SHP77 (cell line): ENCODE measurements at places on chromosomes 12 and 14.

DNA sequence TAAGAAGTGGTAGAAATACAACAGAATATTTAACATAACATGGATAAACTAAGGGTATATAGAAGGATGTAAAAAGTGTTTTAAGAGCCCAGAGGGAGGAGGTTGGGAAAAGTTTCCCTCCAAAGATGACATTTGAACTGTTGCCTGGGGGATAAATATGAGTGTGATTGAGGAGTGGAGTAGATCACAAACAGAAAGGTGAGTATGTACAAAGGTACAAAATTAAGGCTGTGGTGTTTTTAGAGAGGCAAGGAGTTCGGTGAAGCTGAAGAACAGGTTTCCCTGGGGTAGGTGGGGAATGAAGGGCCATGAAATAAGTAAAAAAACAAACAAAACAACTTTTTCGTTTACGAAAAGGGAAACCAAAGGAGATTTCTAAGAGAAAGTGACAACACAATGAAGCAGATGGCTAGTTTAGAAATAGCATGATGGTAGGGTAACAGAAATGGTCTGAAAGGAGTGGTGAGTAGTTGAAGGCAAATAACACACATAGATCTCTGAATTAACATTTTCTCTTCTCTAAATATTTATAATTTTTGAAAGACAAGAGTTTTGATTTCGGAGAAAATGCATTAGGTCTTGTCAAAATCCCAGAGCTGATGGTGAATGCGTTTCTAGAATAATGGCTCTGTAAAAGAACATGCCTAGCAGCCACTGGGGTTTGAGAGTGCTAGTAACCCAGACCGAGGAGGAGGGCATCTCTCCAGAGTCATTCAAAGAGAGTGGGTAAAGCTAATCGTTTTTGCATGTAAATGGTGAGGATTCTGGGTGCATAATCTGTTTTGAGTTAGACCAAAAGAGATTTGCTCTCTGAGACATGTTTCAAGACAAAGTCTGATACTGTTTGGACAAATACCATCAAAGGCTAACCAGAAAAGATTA lies 240.4 kb upstream of the DCN start:
- no peak for DNase-seq

GRCh38 chr12:42603246-42603990 lies 13.9 kb upstream of the PRICKLE1 start:
- DNase-seq: no peak

- no peak for DNase-seq
Measured at GRCh38 chr14:92895352-92895878, 27.5 kb upstream of the CHGA start.

- DNase-seq: peak; percentile 56
Measured at GRCh38 chr14:105475269-105476096, 862 bp downstream of the CRIP2 start.

- no peak for DNase-seq
Measured at GRCh38 chr12:124309744-124310143, 14.9 kb downstream of the RFLNA start.

GRCh38 chr12:93402333-93403311 lies 24.9 kb downstream of the NUDT4 start:
- DNase-seq: no peak

DNA sequence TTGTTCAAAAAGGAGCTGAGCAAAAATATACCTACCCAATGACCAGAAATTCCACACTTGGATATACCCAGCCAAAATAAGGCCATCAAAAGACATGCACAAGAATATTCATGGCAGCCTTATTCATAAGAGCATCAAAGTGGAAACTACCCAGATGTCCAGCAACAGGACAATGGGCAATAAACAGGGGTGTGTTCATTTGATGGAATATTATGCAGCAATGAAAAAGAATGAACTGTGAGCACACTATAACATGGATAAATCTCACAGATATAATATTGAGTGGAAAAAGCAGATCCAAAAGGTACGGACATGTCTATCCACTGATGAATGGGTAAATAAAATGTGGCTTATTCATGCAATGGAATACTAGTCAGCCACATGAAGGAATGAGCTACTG lies 209.2 kb upstream of the LHX5 start:
- no peak for DNase-seq

DNA sequence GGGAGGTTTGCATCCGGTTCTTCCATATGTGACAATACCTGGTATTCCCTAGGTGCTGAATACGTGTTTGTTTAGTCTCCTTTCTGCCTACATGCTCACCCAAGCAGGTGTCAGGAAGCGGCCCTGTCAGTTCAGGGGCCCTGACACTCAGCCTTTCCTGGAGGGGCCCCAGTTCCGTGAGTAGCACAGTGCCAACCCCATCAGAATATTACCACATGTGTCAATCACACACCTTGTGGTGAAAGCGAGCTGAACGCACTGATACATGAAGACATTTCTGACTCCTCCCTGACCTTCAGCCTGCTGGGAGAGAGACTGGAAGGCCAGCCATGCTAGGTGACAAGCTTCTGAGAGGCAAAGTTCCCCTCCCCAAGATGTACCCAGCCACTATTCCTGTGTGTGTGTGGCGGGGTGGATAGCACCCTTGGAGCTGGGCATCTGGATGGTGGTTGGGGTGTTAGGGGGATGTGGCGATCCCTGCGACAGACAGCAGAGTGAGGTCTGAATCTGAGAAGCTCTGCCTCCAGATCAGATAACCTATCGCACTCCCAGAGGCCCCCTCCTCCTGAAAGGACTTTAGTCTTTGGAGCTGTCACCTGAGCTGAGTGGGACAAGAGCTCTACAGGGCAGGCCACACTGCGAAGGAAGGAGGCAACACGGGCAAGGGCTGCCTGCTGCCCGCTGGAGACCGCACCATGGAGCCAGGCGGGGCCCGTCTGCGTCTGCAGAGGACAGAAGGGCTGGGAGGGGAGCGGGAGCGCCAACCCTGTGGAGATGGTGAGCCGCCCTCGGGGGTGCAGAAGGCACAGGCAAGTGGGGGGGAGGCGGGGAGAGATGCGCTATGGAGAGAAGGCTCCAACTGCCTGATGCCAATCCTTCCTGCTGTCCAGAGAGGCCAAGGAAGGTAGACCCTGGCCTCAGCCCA lies at the start of gene SOAT2:
Gene SOAT2, plus strand, starts transcription at position 604 of the 925 bp plus-strand sequence. Its CDS starts 92 bp downstream, at position 696.
- DNase-seq: no peak

- no peak for DNase-seq
Measured at GRCh38 chr14:43790681-43791080, 716.4 kb downstream of the FSCB start.

DNA sequence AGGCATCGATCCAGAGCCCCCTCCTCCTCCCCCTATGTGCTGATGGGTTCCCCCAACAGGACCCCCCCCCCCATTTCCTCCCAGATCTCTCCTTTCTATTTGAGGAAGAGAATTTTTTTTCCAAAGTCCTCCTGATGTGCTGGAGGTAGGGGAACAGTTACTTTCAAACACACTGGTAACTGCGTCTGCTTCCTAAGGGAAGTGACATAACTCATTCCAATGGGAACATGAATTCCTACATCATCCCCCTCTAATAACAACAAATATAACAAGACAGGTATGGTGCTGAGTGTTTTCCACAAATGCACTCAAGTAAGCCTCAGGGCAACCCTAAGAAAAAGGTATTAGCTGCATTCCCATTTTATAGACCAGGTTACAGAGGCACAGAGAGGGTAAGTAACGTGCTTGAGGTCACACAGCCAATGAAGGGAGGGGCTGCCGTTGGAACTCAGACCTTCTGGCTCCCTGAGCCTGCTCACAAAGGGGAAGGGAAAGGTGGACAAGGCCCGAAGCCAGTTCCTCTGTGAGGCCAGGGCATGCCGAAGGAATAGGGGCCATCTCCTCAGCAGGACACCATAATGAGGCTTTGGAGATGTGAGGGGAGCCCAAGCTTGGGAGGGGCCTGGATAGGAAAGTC lies 121.1 kb upstream of the NCOR2 start:
- DNase-seq: no peak

DNA sequence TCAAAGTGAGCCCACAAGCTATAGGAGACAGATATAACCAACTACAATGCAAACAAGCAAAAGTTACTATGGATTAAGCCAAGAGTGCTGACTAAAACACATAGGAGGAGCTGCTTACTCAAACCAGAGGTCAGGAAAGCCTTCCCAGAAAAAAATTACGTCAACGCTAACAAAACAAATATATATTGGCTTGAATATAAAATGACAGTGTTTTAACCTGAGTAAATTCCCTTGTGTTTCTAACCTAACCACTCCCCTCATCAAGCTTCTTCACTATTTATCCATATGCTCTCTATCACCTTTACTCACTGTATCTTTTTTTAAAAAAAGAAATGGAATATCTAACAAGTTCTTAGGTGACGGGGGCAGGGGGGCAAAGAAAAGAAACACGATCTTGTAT lies 115.9 kb downstream of the MED13L start:
- peak; percentile 35 for DNase-seq

DNA sequence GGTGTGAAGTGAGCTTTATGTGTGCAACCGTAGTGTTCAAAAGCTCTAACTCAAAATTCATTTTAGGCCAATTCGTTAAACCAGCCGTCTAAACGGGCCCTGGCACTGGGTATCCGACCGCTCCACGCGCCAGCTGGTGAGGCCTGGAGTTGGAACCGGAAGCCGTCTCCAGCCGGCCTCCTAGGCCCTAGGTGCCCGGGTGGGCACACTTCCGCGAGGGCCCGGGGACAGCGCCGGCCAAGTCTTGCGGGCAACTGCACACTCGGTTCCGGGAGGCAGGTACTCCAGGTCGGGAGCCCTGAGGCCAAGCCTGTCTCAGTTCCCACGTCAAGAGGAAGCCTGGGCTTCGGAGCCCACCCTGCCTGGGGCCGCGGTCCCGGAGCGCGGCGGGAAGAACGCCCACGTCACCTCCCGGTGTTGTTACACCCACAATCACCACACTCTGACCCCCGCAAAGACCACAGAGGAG lies 16.2 kb downstream of the OTX2 start:
- DNase-seq: no peak

GRCh38 chr14:66939409-66939808 lies 249.8 kb upstream of the GARIN2 start:
- no peak for DNase-seq

DNA sequence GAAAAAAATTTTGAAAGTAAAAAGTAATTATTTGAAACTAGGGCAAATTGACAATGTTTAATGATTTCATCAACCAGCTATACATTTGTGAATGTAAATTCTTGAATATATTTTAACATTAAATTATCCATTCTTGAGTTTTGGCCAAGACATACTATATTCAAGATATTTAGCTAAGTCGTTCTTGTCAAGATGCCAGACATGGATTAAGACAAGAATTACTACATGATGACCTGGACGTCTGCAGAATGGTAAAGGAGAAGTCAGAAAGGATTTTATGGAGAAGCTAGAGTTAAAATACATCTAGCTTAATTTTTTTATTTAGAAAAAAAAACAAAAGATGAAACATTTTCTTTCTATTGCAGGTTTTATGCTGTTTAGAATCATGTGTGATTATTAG lies 255.8 kb downstream of the TMTC2 start:
- no peak for DNase-seq

- no peak for DNase-seq
Measured at GRCh38 chr12:65643595-65644386, 180.5 kb upstream of the HMGA2 start.

DNA sequence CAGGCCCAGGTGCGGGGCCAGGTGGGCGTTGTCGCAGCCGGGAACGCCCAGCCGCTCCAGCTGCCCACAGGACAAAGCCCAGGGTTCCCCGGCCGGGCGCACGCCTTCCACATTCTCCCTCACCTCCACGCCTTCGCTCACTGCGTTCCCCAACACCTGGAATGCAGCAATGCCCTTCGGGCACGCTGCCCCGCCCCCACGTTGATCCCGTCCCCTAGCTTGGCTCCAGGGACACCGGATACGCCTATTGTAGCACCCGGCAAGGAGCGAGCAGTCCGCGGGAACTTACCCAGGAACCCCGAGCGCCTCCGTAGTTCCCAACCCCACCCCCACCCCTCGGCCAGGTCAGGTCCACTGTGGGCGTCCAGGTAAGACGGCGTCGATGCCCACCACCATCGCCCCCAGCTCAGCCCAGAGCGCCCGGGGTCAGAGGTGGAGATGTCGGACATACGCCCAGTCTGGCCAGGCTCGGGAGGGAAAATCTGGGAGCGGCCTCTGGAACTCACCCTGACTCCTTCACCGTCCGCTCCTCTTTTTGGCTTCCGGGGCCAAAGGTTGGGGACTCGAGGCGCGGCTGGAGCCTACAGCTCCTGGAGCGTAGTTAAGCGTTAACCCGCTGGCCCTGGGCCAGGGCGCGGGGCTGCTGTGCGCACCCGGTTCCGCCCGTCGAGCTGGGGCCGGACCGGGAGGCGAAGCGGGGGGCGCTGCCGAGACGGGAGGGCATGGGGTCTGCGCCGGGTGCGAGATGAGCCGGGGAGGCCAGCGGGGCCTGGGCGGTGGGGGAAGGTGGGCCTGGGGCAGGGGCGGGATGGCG lies 594 bp upstream of the CEP170B start:
- no peak for DNase-seq

DNA sequence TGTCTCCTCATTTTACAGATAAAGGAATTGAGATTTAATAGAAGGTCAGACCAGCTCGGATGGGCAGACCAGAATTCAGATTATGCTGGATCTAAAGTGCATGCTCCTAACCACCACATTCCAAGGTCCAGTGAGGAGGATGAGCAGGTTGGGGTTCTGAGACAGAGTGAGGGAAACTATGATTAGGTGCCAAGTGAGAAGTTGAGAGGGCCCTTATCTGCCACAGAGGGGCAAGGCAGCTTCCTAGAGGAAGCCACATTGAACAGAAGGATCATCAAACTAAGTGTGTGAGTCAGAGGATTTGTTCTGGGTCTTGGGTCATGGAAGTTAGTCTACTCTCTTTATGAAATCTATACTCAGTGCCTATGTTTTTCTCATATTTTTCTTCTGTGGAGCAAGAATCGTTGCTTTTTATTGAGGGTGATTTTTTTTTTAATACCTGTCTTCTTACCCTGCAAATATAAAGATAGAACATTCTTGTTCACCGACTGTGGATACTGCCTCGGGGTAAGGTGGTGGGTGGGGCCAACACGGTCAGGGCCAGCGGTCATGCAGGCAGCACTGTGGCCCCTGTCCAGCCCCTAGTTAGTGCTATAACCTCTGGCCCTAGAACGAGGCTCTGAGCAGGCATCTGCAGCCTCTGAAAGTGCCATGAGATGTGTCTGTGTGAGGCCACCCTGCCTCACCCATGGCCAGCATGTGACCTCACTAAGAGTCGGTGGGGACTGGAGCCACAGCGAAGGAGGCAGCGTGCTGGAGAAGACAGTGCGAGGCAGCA lies 55.6 kb upstream of the PTHLH start:
- no peak for DNase-seq

DNA sequence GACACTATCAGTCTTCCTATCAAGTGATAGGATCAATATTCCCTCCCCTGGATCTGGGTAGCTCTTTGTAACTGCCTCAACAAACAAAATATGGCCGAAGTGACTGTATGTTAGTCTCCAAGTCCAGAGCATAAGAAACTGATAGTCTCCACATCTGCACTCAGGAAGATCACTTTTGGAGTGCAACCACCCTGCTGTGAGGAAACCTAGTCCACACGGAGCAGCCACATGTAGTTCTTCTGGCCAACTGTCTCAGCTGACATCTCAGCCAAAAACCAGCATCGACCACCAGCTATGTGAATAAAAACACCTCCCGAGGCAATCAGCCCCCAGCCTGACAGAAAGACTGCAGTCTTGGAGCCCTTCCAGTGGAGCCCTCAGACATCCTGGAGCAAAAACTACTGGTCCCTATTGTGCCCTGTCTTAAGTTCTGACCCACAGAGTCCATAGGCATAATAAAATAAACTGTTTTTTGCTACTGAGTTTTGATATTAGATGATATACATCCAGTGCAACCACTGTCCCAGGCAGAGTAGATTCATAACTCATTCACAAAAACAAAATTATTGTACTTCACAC lies 143.8 kb downstream of the MED13L start:
- DNase-seq: no peak
